Endothelial cell of umbilical vein (primary cell): ENCODE measurements at places on chromosomes 3 and 15. TPM values are rescaled to one million over a fixed set of nuclear protein-coding genes. Genes with fewer than 3 reads are reported as not detected.

DNA sequence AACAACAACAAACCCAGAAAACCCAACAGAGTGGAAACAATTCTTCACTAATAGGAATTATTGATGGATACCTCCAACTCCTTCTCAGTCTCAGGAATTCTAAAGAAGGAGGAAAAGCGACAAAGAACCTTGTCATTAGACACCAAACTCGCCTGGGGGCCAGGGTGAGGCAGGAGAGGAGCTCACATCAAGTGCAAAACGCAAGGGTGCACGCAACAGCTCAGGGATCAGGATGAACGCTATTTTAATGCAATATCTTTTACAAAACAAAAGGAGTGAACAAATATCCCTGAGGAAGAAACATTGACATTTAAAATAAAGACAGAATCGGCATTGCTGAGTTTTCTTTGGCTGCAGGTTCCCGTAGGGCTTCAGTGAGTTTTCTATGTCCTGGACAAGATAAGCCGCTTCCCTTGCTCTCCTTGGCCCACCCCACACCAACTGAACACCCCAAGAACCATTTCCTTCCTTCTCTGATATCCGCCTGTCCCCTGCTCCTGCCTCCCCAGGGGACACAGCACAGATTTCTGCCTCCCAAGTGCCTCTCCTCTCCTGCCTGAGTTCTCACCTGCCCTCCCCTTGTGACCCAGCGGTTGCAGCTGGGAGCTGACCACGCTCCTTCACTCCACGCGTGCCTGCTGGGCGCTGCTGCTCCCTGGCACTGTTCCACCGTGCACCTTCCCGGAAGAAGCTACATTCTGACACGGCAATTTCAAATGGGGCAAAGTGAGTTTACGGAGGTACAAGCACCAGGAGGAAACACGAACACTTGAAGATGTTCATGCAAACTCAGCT, 63.0 kb downstream of the ATP10A start:
- no peak for DNase-seq

GRCh38 chr3:10888518-10889090, 72.6 kb downstream of the SLC6A11 start:
- DNase-seq = no peak

The KCNH8 gene
- not detected in 2 replicates for total RNA-seq

The CXCR6 gene
- not detected in 2 replicates for total RNA-seq
